ENCODE measurements at places on chromosomes 7 and 10.

DNA sequence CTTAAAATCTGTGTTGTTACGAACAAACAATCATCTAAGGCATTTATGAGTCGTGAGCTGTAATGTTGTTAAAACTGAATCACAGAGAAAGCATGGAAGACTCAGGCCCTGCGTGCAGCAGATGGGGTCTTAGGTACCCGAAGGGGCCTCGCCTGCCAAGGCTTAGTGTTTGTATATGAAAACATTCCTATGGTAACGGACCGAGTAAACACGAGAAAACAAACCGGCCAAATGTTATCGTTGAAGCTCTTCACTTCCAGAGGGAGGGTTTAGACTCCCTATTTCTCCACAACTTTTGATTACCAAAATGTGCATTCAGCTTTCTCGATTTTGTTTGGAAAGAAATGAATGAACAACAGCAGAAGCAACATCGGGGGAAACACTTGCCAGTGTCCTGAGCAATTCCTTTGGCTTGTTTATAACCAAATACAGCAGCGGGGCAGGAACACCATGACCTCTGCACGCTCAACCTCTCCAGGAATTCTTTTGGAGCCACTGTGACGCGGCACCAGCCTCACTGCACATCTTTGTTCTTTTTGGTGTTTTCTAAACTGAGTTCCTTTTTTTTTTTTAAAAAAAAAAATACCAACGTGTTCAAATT, 121.6 kb upstream of the KLF6 start:
- no peak for DNase-seq

- no peak for DNase-seq
Measured at GRCh38 chr10:59847326-59847725, 59.0 kb downstream of the CCDC6 start.

GRCh38 chr7:159113056-159113455, 31.6 kb downstream of the VIPR2 start:
- DNase-seq, result no peak

DNA sequence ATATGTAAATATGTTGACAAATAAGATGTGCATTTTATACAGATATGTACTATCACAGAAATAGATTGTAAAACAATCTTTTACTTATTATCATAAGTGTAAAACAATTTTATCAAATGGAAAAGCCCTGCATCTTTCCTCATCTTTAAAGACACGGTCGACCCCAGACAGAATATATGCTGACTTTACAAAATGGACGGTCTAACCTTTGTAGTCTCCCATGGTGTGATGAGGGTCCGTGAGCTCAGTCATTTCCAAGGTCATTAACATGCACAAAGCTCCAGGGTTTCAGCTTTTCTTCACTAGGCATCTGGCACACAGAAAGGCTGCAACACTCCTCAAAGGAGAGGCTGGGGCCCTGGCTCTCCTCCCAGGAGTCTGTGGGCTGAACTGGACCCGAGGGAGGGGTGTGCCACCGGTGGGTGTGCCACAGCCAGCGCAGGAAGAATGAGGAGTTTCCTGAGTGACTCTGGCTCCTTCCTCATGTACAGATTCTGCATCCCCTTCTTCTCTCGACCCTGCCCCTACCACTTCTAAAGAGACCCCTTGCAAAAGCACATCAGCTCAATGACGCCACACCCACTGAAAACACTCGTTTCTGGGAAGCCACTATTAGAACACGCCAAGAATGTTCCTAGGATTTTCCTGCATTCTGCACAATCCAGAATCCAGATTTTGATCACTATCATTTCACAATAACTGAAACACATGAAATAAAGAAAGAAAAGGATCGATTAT, 26.2 kb upstream of the ABLIM1 start:
- no peak for DNase-seq

- peak; percentile 53 for DNase-seq
Measured at GRCh38 chr10:6269953-6270867, 67.5 kb downstream of the PFKFB3 start.

- DNase-seq, result no peak
Measured at GRCh38 chr10:125014836-125015355, 73.0 kb downstream of the ZRANB1 start.

DNA sequence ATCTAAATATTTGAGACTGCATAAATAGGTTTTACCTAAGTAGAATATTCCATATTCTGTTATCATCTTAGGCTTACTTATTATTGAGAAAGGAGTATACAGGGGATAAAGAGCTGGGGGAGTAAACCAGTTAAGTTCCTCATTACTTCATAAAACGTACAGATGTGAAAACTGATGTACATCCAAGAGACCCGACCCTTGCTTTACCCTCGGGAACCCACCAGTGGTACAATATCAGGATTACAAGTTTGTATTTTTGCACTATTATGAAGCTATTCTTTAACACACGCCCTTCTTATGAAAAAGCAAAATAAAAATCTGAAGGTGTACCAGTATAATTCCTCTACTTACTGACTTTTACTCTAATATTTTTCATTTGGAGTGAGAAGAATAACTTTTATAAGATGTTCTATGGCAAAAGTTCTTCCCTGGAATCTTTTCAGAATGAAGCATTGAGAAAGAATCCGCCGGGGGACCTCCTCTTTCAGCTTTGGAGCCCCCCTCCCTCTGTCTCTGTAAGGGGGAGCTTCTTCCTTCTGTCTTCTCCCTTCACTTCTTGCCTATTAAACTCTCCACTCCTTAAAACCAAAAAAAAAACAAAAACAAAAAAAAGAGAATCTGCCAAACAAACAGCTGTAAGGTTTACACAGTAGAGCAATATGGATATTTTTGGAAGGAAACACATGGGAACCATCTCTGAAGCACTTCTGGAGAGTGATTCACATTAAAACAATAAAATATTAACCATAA, 550.0 kb downstream of the TNS3 start:
- no peak for DNase-seq

- no peak for DNase-seq
Measured at GRCh38 chr7:41295455-41295815, 407.5 kb downstream of the INHBA start.

Measured in stimulated activated CD8-positive, alpha-beta memory T cell treated with anti-CD3 and anti-CD28 coated beads, Interleukin-4, amount 100 ng/mL, for 4 hours (primary cell).